ENCODE measurements at places on chromosomes 2 and 18.

DNA sequence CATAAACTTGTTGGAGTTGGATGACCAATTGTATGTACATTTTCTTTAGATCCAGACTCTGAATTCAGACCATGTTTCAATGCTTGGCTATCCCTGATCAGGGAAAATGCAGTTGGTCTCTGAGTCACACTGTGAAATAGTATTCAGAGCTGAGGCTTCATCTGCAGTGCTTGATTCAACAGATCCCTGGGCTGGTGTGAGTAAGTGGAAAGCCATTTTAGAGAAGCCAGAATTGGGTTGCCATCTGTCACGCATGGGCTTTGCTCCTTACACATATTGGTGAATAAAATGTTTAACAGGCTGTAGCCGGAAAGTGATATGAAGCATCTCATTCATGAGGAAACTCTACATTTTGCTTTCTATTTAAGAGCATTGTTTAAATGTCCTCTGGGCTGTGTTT lies 50.0 kb upstream of the ACYP2 start:
- DNase-seq = no peak

DNA sequence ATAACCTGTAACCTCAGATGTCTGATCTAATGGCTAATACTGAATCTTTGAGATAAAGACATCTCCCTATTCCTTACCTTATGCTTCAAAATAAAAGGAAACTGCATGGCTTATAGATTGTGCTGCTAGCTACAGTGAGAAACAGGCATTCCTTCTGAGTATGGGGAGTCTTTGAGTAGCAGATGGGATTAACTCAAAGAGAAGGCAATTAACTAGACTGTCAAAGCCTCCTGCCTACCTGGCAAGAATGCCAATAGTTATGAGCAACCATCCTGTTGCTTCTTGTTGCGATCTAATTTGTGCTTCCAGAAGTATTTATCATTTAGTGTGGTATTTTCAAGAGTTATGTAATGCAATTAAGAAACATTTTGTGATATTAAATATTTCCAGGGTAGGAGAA lies 660.0 kb upstream of the TMEFF2 start:
- no peak for DNase-seq

DNA sequence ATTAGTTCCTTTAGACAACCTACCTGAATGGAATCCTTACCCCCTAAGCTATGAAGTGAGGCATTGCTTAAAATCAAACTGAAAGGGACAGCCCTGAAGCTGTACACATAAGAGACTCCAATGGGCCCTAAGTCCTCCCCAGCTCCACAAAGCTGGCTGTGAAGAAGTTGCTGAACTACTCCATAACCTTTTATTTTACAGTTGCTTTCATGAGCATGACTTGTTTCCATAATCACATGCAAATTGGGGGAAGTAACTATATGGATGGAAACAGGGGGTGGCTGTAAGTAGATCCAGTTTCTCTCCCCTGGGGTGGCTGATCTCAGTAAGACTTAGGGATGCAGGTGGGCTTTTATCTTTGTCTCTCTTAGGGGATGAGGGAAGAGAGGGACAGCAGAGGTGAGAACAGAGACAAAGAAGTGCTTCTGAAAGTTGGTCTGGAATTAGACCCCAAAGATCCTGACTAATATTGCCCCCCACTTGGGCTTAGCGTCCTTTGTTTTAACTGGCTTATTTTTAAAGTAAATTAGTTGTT lies 5.5 kb downstream of the FZD5 start:
- DNase-seq = no peak

GRCh38 chr2:17648581-17648980 lies 105.0 kb downstream of the SMC6 start:
- no peak for DNase-seq

DNA sequence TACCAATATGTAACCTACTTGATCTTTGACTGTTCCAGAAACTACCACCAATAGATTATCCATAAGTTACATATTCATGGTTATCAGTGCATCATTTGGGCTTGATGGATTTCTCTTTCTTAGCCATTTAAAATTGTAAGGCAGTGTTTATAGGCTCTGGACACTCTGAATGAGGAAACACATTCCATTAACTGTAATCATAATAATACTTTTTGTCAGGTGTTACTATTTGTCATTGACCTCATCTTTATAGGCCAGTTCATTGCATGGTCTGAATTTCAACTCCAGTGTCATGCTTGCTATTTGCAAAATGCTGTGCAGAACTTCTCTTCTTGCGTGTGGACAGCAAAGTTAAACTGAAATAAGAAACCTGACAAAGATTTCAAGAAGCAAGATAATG lies 1340.2 kb upstream of the ZEB2 start:
- DNase-seq = no peak

DNA sequence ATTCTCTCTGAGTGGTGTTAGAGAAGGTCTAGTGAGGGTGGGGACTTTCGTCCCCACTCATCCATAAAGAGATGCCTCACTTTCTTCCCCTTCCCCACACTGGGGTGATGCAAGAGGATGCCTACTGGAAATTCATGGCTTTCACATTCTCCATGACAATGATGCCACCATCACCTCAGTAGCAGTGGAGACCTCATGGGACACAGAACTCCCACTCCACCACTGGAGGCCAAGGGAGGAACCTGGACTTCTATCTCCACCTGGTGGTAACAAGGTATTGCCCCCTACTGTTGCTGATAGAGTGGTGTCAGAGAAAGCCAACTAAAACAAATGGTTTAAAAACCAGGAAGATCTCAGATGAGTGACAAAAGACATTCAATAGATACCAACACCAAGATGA lies 110.9 kb downstream of the INHBB start:
- DNase-seq = no peak

GRCh38 chr2:1032030-1032429 lies 81.4 kb downstream of the SNTG2 start:
- DNase-seq = no peak

DNA sequence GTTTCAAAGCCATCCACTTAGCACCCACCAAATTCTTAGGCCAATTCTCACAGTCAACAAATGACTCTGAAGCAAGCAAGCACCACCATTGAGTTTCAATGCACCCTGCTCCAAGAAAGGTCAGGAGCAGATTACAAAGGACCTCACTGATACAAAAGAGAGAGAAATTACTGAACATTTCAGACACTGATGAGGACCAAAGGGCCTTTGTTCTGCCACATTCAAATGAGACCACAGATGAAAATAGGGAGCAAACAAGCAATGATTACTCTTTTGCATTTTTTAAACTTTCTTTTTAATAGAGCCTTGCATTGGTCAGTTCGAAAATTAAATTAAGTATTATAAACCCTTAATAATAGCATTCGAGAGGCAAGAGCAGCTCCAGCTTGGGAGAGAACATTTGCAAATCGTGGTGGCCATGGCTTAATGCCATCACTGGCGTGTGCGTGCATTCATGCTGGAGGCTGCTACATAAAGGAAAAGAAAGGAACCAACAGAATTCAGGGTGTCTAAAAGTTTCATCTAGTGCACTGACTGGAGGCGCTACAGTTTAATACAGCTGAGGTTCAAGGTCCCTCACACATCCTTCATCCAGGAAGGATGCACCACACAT lies 87.5 kb downstream of the KLF7 start:
- no peak for DNase-seq
